OCI-LY7 (cell line): ENCODE measurements at places on chromosomes 5 and 9.

DNA sequence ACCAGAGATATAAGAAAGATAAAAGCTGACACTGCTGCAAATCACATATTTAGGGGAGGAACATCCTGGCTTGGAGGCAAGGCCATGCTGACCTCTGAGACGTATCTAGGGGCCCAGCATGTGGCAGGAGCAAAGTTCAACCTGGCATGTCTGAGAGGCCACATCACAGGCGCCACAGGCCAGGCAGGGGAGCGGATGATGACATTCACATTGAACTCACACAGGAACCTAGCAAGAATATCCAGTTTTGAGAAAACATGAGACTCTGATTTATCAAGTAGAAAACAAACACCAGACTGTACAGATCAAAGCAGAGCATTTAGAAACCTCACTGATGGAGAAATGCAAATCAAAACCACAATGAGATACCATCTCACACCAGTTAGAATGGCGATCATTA, 64.2 kb upstream of the STK32A start:
- DNase-seq = peak; percentile 33

DNA sequence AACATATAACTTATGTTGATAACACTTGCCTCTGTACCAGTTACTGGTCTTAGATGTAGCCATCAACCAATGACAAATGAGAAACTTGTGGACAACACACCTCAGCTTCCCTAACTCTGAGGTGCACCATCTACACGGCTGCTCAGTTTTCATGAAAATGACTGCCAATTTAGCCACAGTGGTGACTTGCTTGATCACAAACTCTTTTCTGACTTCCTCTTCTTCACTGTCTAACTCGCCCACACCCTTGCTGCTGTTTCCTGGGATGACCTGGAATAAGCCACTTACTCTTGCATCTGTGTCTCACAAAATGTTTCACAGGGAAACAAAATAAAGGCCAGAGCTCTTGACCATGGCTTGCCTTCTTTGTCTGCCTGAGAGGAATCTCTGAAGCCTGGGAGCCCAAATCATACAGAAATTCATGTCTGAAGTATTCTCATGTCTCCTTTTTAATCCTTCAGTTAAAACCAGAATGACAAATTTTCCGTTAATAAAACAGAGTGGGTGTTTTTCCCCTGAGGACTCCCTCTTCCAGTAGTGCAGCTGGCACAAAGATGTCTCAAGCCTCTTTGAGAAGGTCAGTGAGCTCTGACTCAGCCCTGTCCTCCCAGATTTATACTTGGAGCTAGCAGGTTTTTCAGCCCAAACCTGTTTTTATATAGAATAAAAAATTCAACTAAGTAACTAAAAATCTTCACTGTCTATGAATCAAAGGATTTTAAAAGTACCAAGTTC, 126.5 kb upstream of the PAM start:
- no peak for DNase-seq

DNA sequence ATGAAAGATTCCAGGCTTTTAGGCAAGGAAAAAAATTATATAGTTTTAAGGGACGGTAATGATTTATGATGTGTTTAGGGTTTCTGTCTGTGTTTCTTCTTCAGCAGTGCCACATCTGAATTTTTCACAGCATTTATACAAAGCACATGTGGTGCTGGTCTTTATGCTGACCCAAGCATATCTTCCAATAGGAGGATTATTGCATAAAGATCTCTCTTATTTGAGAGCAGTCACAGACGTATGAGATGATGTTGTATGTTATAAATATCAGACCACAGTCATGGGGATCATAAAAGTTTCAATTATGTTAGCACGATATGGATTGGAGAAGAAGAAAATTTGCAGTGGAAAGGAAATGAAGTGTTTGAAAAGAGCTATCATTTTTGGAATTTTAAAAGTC, 150.9 kb downstream of the RASEF start:
- DNase-seq = no peak

DNA sequence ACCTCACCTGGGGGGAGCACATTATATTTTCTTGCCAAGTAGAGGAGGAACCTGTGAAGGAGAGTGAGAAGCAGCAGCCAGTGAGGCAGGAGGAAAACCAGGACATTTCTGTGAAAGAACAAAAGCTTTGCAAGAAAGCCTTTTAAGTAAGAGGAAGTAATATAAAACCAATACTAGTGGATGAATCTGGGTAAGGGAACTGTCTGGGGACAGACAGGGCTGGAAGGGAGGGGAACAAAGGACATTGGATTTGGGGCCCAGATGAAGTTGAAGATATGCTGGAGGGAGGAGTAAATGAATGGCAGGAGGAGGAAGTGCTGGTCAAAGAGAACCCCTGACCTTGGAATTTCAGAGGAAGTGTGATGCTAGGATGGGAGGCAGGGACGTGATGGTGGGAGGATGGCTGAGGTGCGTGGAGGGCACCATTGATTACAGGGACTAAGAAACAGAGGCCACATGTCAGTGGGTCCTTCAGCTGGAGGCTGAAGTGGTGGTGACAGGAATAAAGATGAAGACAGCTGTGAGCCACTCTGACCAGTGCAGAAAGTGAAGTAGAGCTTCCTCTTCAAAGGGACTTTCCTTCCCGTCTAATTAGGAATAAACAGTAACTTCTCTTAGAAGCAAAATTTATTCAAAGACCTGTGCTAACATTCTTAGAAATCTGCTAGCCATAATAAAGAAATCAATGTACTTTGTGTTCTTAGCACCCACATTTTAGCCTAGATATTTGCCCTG, 43.5 kb upstream of the FABP6 start:
- no peak for DNase-seq

- no peak for DNase-seq
These were observed 37.1 kb downstream of the FBXW11 start for GRCh38 chr5:171969288-171969880.

- no peak for DNase-seq
These were observed 65.6 kb downstream of the GNA14 start for GRCh38 chr9:77582525-77582924.

DNA sequence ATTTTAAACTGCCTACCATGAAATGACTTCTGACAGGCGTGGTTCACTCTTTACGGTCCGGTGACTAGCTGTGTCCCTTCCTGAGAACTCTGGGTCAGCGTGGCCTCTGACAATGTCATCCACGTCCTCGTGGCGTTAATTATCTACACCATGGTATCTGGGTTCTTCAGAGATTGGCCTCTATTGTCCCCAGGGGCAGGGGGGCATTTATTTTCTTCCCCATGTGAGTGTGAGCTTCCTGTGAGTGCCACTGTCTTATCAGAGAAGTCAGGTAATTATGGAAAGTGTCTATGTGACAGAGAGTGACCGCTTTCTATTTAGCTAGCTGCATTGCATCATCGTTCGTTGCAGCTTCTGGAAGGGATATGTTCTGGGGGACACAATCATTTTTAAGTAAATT, 77.2 kb downstream of the FBXL7 start:
- no peak for DNase-seq

DNA sequence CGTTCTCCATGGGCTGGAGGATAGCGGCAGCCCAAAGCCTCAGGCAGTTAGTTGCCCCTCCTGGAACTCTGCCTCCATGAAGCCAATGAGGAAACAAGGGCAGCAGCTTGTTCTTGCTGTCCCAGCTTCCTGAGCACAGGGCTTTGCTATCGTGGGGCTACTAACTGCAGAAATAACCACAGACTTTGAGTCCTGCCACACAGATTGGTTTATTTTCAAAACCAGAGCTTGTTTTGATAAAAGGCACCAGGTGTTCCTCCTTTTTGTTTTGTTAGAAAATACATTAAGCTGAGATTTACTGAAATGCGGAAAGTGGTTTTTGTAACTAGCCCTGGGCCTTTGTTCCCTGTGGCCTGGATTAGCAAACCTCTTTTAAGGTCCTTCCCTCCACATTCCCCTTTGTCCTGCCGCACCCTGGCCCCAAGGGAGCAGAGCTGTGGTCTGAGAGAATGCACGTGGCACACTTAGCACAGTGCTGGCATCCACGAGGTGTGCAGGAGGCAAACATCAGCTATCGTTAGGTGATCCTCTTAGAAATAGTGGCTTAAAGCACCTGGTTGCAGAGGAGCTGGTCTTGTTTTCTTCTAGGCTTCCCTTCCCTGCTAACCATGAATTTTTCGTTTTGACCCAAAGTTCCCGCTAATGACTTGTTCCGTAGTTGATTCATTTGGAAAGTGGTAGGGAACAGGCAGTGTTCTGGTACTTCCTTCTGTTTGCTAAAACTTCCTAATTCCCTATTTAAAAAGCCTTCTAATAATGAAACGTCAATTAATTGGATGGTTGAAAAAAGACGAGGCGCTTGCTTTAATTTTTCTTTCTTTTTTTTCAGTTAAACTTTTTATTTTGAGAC, 21.5 kb downstream of the MVB12B start:
- peak; percentile 8 for DNase-seq

DNA sequence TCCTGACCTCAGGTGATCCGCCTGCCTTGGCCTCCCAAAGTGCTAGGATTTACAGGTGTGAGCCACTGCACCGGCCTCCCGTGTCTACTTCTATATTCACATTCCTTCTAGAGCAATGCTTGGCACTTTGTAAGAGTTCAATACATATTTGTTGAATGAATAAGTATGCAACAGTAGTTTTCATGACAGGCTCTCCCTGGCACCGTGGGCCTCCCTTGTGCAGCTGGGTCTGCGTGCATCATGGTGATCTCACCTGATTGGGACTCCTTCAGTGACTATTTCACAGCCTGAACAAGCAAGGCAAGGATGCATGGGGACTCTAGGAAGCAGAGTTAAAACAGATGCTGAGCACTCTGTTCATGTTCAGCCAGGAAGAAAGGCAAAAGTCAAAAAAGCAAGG, 6.8 kb upstream of the ZBTB34 start:
- no peak for DNase-seq

- DNase-seq = no peak
These were observed 29.4 kb downstream of the ABITRAM start for GRCh38 chr9:108963459-108964143.

- no peak for DNase-seq
These were observed 820.7 kb upstream of the TYRP1 start for GRCh38 chr9:11872471-11872870.

- DNase-seq = no peak
These were observed 44.6 kb downstream of the MARCHF11 start for GRCh38 chr5:16135003-16135402.

GRCh38 chr5:150307617-150308426, 5.1 kb upstream of the ARSI start:
- DNase-seq = no peak

DNA sequence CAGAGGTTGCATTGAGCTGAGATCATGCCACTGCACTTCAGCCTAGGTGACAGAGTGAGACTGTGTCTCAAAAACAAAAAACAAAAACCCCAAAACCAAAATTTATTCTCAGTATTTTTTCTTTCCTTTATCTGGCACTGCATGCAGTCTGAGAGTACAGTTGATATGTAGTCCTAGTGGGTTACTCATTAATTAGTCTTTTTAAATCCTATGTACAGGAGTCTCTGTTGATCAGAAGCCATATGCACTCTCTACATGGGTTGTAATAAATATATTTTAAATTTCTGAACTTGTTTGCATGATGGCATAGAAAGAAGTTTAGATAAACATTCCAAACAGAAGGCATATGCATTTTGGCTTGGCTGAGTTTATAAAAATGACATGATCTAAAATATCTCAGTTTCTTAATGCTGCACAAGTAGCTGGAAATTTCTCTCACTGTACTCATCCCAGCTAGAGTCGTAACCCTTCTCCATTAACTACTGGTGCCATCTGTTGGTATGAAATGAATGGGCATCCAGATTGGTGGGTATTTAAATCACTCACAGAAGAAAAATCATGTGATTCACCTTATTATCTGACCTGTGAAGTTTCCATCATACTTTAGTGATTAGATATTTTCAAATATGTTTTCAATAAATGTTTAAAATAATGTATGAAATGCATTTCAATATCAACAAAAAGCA, 284.8 kb downstream of the CTNND2 start:
- peak; percentile 1 for DNase-seq

- peak; percentile 13 for DNase-seq
These were observed 71.5 kb upstream of the RPS23 start for GRCh38 chr5:82349652-82350051.

DNA sequence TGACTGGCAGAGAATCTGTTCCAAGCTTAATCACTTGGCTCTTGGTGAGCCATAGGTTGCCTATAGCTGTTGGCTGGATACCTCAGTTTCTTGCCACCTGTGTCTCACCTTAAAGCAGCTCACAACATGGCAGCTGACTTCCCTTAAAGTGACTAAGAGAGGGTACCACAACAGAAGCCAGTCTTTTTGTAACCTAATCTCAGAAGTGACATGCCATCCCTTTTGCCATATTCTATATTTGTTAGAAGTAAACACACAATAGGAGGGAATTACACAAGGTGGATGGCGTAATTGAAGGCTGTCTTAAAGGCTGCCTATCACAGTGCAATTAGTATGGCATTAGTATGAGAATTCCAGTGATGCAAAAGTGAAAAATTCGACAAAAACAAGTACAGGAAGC, 28.1 kb downstream of the NIPBL start:
- no peak for DNase-seq

DNA sequence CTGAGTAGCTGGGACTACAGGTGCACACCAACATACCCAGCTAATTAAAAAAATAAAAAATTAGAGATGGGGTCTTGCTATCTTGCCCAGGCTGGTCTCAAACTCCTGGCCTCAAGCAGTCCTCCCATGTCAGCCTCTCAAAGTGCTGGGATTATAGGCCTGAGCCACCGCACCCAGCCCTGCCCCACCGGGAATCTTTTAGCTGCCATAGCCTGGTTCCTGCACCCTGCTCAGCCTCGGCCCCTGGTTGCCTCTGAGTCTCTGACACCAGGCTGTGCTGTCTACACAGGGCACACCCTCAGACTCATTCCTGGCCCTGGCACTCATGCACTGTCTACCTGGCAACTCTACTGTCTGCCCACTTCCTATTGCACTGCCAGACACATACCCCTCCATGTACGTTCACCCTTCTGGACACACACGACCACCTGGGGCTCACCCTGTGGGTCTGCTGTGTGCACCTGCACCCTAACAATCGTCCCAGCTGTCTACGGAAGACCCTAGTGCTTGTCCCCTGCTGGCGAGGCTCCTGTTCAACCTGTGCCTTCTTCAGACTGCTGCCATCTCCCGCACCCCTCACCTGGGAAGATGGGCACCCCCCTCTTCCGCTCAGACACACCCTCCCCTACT, 1.4 kb downstream of the PROP1 start:
- DNase-seq = no peak

- DNase-seq = peak; percentile 47
These were observed 24.9 kb downstream of the MELK start for GRCh38 chr9:36597412-36598178.

GRCh38 chr9:131554087-131554842, 8.9 kb downstream of the PRRT1B start:
- no peak for DNase-seq

GRCh38 chr5:154818471-154819116, 31.8 kb downstream of the FAXDC2 start:
- no peak for DNase-seq

GRCh38 chr5:147057051-147057450, 177.8 kb upstream of the STK32A start:
- no peak for DNase-seq

DNA sequence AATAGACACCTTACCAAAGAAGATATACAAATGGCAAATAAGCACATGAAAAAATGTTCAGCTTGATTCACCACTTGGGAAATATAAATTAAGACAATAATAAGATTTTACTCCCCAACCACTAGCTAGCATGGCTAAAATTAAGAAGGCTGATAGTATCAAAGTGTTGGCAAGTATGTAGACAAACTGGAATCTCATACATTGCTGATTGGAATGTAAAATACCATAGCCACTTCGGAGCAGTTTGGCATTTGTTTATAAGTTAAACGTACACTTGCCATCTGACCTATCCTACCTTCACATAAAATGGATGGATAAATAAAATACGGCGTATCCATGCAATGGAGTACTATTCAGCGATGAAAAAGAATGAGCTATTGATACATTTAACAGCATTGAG, 129.2 kb downstream of the ZNF462 start:
- DNase-seq = no peak
